ENCODE measurements at places on chromosomes 7 and 10. TPM values are rescaled to one million over a fixed set of nuclear protein-coding genes. Genes with fewer than 3 reads are reported as not detected.

DNA sequence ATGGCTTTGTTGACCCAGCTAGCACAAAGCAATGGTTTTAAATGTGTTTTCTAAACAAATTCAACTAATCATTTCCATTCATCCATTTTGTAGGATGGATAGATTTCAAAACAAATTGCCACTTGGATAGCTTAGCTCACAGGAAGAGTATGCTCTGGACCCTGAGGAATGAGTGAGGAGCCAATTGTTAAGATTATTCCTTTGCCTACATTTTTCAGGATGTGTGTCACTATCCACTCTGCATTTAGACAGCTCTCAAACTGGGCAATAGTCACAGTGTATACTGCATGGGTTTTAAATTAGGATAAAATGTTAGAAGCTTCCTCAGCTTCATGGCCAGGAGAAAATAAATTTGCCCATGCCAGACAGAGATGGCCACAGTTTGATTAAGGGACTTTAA, 605.6 kb upstream of the TEX47 start:
- no peak for DNase-seq
- H3K36me3 ChIP-seq: no peaks in the 10 kb centered on the region
- no peaks in the 10 kb centered on the region for H3K27me3 ChIP-seq
- no peak overlapping the region for H3K4me3 ChIP-seq
- no peaks in the 10 kb centered on the region for H3K4me1 ChIP-seq
- no peak overlapping the region for H3K27ac ChIP-seq

AEBP1 gene
- 41.2 TPM for polyA plus RNA-seq

PAX4 gene
- polyA plus RNA-seq: not detected

GLCCI1 gene
- polyA plus RNA-seq: 7.2 TPM

TMEM176A gene
- polyA plus RNA-seq: 15.7 TPM
